Dermis lymphatic vessel endothelial cell (primary cell): ENCODE measurements at places on chromosomes 16 and 17. TPM values are rescaled to one million over a fixed set of nuclear protein-coding genes. Genes with fewer than 3 reads are reported as not detected.

The SRCIN1 gene
- total RNA-seq, result under 0.01 TPM in 1 of 2 replicates, not detected in the other

The PMP22 gene
- total RNA-seq, result 20.2 and 25.3 TPM in 2 replicates

The NPIPA5 gene
- total RNA-seq, result 0.52 and 1.2 TPM in 2 replicates

The HOXB1 gene
- not detected in 2 replicates for total RNA-seq

The LGALS9B gene
- total RNA-seq, result not detected in 2 replicates

The P2RX5 gene
- 0.11 and 0.17 TPM in 2 replicates for total RNA-seq

The MEFV gene
- not detected in 2 replicates for total RNA-seq

The DNAH17 gene
- total RNA-seq, result 0.09 and 0.76 TPM in 2 replicates

The QPRT gene
- total RNA-seq, result 0.65 TPM in 1 of 2 replicates, not detected in the other

The KRT32 gene
- not detected in 2 replicates for total RNA-seq

The SOX15 gene
- total RNA-seq, result under 0.01 and 0.11 TPM in 2 replicates

The FAM222B gene
- 6.0 and 7.9 TPM in 2 replicates for total RNA-seq

The USP22 gene
- total RNA-seq, result 216 and 263 TPM in 2 replicates

The SLFN12L gene
- under 0.01 TPM in 1 of 2 replicates, not detected in the other for total RNA-seq

The CCL5 gene
- 0.33 and 0.34 TPM in 2 replicates for total RNA-seq

The RGS11 gene
- under 0.01 and 0.33 TPM in 2 replicates for total RNA-seq

The NPTX1 gene
- 0.11 and 0.17 TPM in 2 replicates for total RNA-seq
